ENCODE measurements at places on chromosomes 1 and 21.

GRCh38 chr21:35208810-35209517 is 159.9 kb upstream of the RUNX1 start:
- no peak for DNase-seq

GRCh38 chr21:16194788-16195537 is 465.2 kb downstream of the USP25 start:
- no peak for DNase-seq

- DNase-seq: no peak
Observed at GRCh38 chr1:15543589-15544568, 17.2 kb downstream of the DNAJC16 start.

- DNase-seq: no peak
Observed at GRCh38 chr1:96233422-96233821, 488.2 kb upstream of the PTBP2 start.

DNA sequence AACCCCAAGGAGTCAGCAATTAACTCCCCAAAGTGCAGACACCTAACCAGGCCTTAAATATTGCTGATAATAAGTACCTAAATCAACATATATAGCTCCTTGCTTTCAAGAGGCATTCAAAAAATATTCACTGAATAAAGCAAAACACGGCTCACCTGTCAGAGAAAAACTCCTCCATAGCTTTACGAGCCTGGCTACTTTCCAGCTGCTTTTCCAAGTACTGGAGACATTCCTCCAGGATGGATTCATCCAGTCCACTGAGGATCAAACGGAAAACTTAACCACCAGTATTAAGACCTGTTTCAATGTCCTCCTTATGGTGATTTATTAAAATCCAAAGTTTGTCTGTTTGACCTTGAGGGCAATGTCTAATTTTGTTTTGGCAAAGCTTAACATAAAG is 44.6 kb downstream of the UBR4 start:
- no peak for DNase-seq

DNA sequence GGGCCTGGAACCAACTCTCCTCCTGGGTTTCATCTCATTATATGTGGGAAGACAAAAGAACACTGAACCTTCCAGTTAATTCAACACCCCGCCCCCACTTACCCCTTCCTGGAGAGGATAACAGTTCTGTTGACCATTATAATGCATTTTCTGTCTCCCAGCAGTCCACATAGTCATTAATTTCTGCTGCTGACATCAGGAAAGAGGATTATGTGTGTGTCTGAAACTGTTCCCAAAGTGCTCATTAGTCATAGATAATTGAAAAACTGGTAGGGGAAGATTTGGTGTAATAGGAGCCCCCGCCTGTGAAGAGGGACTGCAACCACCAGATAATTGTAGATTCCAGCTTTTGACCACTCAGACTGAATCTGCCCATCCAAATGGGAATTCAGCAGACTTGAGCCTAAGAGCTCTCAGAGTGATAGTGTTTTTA is 208.7 kb downstream of the FGGY start:
- DNase-seq: no peak

DNA sequence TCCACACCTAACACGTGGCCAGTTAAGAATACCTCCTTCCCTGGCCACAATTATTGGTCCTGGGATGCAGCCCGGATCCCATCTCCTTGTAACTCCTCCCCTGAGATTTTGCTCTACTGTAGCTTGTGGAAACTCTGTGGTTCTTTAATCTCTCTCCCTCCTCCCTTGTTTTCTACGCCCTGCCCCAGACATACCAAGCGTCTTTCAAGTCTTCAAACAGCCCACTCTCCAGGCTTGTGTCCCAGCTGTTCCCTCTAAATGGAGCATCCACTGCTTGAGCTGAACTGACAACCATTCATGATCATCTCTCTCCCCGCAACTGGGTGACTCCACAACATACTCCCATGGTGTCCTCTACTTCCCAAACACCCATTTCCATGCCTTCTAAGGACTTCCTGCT is 111.6 kb downstream of the SIPA1L2 start:
- no peak for DNase-seq

DNA sequence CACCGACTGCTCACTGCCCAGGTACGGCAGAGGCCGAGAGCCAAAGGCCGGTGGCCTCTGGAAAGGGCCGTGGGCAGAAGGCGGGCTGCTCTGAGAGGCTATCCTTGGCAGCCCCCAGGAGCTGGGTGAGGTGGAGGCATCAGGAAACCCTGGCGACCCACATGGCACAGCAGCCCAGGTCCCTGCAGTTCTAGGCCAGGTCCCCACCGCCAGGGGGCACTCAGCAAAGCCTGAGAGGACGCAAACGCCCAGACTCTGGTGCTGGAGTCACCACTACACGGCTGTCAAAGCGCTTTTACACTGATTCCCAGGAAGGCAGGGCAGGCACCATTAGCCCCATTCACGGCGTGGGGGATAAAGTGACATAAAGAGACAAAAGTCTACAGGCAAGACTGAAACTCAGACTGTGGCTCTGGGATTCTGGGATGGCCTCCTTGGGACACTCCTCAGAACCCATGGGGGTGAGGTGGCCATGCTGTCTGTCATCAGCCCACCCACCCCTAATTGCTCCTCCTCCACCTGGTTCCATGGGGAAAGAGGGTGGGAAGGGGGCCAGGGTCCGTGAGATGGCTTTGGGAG is 4.9 kb downstream of the PLEKHG5 start:
- DNase-seq: no peak

DNA sequence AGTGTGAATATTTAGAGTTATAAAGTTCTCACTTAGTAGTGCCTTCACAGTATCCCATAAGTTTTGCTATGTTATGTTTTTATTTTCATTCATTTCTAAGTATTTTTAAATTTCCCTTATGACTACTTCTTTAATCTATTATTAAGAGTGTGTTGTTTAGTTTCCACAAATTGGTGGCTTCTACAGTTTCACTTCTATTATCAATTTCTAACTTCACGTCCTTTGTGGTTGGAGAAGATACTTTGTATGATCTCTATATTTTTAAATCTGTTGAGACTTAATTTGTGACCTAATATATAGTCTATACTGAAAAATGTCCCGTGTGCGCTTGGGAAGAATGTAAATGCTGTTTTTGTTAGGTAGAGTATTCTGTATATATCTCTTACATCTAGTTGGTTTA is 11.7 kb downstream of the CHIA start:
- DNase-seq: no peak

DNA sequence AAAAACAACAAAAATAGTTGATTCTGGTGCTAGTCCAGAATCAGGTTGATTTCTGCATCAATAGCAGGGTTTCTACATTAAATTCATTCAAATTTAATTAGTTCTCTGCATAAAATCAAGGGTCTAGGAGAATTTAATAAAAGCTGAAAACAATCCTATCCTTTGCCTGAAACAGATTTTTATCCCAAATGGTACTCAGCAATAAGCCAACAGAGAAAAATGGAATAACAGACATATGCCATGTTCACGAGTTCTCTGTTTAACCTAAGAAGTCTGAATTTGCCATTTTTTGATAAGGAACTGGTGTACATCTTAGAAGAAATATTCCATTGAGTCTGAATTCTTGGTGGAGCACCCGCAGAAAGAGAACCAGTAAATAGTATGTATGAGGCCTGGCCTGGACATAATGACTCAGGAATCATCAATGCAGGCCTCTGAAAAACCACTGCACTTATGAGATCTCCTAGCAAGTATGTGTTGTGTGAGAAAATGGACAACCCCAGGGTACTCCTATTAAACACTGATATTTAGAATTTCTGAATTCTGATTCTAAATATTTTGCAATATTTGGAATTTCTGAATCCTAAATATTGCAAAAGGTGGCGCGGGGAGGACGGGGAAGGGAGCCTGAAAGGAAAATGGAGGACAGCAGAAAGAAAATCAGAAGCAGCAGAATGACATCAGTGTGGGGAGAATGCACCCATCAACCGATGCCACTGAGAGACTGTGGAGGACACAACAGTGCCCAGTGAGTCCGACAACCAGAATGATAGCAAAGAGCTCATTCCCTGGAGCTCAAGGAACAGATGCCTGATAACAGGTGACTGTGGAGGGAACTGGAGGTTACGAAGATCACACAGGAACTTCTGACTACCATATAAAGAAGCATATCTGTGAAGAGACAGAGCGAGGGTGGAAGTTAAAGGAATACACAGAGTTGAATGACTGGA is 97.6 kb downstream of the APP start:
- no peak for DNase-seq

GRCh38 chr1:212186427-212187207 is 98.6 kb upstream of the PPP2R5A start:
- DNase-seq: no peak

- no peak for DNase-seq
Observed at GRCh38 chr1:163069142-163069541, at the start of gene RGS4. RGS4 (plus strand) TSS chr1:163069361; CDS start chr1:163069485, 124 bp downstream.

DNA sequence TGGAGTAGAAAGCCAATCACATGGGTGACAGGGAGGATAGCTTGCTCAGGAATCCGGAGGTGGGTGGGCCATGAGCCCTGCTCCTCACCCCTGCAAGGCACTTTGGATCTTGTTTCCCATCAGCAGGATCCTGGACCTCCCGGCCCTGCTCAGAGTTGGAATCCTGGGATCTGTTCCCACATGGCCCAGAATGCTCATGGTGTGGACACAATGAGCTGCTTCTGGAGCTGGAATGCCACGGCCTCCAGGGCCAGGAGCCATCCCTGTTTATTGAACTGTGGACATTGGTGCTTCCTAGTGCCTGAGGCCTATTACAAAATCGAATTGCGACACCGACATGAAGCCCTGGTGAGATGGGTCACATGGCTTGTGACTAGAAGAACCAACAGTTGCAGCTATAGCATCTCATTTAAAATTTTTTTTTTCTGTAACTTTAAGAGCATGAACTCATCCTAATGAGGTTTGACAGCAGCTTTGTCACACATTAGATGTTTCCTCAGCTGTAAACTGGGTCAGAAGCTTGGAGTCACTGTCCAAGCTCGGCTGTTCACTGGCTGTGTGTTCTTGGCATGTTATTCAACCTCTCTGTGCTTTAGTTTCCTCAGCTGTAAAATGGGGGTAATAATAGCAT is 40.4 kb upstream of the GOLT1A start:
- DNase-seq: no peak

DNA sequence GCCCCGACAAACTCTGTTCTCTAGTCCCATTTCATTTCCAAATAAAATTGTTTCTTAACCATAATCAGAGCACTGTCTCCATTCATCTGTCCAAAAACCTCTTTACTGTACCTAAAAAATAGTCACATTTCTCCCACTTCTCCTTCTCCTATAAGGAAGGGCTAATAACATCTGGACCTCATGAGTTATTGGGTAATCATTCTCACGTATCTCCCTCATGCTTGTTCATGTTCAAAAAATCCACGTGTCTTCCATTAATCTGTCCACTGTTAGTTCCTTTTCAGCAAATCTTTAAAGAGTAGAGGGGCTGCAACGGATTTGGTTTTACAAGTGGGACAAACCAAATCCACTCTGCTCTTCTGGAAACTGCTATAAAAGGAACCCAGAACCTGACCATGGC is 1418.8 kb downstream of the MRPL39 start:
- no peak for DNase-seq

- no peak for DNase-seq
Observed at GRCh38 chr1:80003250-80003649, 996.7 kb upstream of the ADGRL4 start.
